ENCODE measurements at places on chromosomes 6 and 20. TPM values are rescaled to one million over a fixed set of nuclear protein-coding genes. Genes with fewer than 3 reads are reported as not detected.

GRCh38 chr6:153537422-153537821, 406.3 kb upstream of the RGS17 start:
- no peak for DNase-seq

Gene PRR18
- total RNA-seq, result not detected

Gene CPXM1
- 19.4 TPM for total RNA-seq

Gene FBXO5
- total RNA-seq, result 4.2 TPM

Gene OR2J3
- not detected for total RNA-seq

All from vagina (tissue), 2 donors.